ENCODE measurements at places on chromosomes 11 and 22.

DNA sequence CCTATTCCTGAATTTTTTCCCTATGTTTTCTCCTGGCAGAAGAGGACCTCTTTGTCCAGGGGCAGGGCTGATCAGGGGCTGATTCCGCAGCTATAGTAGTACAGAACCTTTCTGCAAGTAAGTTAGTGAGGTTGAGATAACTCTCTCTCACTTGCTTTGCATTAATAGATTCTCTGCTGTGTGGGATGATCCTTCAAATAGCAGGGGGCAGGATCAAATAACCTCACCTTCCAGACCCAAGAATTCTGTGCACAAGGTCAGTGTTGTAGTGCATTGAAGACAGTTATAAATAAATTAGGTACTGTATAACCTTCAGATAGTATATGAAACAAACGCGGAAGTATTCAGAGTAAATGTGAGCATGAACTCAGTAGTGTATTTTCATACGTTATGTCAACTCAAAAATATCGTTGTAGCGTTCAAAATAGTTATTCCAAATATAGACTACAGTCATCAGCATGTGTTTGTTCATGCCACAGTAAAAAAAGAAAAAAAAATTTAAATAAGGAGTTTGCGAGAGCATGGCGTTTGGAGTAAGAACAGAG is 278 bp downstream of the MMP26 start:
- DNase-seq, result no peak

- DNase-seq, result no peak
These were observed 1.5 kb upstream of the PHRF1 start for GRCh38 chr11:574632-575312.

DNA sequence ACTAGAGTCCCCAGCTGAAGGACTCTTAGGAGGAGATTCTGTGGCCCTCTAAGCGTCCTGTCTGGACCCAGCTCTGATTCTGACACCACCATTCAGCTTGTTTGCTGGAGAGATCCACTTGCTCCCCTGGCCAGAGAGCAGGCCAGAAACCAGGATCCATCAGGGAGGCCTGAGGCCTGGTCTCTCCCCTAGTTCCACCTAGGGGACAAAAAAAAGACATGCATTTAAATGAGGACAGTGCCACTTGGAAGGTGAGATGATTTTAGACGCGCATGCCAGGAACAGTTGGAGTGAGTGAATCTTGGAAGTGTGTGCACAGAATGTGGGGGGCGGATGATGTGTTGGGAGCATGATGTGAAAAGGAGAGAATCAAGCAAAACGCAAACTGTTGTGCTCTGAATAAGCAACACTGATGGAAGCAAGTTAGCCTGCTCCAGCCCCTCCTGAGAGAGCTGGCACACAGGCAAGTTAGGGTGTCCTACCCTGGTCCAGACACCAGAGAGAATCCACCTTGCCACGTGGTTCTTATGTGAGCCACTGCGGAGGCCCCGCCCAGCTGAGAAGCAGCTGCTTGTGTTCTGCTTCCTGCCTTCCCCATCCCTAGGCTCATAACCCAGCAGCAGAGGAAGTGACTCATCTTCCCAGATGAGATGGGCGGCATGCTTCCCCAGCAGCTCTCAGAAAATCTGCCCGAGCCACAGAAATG is 8.0 kb upstream of the SLCO2B1 start:
- peak; percentile 71 for DNase-seq

DNA sequence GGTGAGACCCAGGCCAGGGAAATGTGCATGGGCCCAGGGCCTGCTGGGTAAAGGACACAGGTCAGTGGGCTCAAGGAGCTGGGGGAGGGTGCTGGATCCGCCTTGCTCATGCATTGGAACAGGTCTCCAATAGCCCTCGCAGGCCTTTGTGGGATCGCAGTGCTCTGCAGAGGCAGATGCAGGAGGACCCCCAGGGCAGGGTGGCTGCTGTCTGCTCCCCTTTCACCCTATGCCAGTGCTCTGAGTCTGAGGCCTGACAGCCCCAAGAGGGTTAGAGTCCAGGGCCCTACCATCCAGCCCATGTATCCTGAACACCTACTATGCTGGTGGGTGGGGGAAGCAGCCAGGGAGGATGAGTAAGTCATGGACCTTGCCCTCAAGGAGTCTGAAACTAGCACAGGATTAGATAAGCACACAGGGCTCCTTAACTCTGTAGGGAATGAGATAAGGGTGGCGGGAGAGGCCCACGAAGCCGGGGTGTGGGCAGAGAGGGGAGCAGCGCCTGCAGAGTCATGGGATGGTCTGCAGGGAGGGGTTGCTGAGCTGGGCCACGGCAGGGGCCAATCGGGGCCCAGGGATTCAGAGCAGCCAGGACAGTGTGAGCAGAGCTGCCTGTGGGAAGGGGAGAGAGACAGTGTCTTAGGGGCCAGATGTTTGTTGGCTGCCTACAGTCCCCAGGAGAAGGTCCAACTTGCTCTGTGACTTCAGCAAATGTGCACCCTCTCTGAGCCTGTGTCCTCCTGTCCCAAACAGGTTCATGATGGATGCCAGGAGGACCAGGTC is 10.5 kb upstream of the EHD1 start:
- DNase-seq, result no peak

DNA sequence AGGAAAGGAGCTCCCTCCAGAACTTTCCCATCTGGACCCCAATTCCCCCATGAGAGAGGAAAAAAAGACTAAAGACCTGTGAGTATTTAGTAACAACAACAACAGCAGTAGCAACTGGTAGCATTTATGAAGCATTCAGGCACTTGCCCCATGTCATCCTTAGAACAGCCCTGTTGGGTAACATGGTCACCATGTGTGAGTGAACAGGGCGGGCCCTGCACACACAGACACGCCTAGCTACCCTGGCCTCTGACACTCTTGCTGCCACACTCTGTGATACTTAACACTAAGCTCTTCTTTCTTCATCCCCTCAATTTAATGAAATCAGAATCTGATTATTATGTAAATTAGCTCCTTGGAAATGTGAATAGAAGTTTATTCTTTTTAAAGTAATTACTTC is 26.1 kb upstream of the SLC25A18 start:
- DNase-seq, result no peak

- DNase-seq, result no peak
These were observed 493.5 kb downstream of the DLG2 start for GRCh38 chr11:85133636-85134035.

DNA sequence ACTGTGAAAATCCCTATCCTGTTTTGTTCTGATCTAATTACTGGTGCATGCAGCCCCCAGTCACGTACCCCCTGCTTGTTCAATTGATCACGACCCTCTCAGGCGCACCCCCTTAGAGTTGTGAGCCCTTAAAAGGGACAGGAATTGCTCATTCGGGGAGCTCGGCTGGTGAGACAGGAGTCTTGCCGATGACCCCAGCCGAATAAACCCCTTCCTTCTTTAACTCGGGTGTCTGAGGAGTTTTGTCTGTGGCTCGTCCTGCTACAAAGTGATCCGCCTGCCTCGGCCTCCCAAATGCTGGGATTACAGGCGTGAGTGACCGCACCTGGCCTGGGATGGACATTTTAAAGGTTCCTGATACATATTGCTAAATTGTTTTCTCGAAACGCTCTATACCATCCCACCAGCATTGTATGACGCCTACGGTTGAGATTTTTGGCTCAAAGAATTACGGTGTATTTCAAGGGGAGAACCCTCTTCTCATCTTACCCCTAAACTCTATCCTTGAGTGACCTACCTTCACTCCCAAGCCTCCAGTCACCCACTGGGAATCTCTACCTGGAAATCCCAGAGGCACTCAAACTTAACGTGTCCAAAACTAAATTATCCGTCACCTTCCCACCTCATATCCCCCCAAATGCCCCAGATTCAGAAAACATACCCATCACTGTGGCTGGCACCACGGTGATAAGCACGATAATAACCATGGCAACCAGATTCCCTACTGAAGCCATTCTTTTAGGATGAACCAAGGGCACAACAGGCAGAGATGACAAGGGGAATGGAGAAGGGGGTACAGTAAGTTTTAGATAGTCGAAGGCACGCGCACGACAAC is 789 bp upstream of the POLA2 start:
- no peak for DNase-seq

DNA sequence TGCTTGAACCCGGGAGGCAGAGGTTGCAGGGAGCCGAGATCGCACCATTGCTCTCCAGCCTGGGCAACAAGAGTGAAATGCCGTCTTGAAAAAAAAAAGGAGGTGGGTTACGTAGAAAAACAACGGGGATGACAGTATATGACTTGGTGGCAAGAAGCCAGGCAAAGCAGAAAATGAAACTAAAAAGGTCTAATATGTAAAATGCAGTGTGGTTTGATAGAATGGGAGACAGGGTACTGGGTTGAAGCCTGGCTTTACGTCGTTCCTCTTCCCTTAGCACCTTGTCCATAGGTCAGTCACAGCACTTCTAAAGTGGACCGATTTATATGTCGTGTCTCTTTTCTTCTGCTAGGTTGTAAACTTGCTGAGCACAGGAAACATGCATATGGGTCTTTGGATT is 274.9 kb upstream of the ZC3H12C start:
- no peak for DNase-seq

- no peak for DNase-seq
These were observed 39.1 kb downstream of the CASP12 start for GRCh38 chr11:104858882-104859775.

DNA sequence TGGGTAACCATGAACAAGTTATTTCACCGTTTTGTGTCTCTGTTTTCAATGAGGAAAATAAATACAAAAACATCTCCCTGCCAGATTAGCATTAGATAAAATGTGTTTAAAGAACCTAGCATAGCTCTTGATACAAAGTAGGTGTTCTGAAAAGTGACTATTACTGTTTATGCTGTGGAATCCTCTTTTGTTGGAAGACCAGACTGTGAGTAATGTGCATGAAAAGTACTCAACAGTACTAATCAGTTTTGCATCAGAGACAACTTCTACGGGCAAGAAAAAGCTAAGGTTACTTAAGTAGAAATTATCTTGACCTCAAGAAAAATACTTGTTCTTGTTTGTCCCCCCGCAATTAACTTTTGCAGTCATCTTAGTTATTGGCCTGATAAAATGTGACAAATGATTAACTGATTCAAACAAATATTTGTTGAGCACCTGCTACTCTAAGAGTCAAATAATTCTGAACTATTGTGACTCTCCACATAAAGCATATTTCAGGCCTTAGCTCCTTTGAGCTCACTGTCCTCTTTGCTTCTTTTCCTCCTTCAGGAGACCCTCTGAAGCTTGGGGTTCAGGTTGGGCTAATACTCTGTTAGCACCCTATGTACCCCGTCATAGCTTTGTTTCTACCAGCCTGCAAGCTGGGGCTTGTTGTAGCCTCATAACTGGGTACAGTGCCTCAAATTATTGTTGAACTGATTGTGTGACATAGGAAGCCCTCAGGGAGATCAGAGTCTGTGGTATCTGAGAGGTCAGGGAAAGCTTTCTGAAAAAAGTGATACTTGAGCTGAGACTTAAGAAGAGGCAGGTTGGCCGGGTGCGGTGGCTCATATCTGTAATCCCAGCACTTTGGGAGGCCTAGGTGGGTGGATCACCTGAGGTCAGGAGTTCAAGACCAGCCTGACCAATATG is 24.5 kb downstream of the DIXDC1 start:
- no peak for DNase-seq

- DNase-seq, result no peak
These were observed 41.6 kb upstream of the FAM181B start for GRCh38 chr11:82775218-82775617.

DNA sequence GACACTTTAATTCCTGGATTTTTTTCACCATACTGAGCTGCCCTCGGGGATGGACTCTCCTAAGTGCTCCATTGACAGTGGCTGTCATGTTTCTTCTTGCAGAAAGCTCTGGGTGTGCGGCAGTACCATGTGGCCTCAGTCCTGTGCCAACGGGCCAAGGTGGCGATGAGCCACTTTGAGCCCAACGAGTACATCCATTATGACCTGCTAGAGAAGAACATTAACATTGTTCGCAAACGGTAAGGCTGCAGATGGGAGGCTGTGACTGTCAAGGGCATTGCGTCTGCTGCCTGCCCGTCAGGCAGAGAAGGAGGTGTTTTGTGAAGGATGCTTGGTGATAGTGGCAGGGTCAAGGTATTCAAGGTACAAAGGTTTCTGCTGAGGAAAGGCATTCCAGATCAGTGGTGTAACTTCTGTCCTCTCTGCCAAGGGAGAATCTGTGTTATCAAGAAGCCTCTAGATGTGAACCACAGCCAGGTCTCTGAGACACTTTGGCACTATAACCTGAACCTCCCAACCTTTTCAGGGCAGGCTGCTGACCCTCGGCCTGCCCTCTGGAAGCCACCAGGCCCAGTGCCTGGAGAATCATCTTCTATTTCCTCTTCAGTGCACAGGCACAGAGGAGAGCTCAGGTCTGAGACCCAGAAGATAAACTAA is 30.8 kb downstream of the ACO2 start:
- no peak for DNase-seq

GRCh38 chr11:33730716-33731115 is 5.5 kb downstream of the CD59 start:
- no peak for DNase-seq

DNA sequence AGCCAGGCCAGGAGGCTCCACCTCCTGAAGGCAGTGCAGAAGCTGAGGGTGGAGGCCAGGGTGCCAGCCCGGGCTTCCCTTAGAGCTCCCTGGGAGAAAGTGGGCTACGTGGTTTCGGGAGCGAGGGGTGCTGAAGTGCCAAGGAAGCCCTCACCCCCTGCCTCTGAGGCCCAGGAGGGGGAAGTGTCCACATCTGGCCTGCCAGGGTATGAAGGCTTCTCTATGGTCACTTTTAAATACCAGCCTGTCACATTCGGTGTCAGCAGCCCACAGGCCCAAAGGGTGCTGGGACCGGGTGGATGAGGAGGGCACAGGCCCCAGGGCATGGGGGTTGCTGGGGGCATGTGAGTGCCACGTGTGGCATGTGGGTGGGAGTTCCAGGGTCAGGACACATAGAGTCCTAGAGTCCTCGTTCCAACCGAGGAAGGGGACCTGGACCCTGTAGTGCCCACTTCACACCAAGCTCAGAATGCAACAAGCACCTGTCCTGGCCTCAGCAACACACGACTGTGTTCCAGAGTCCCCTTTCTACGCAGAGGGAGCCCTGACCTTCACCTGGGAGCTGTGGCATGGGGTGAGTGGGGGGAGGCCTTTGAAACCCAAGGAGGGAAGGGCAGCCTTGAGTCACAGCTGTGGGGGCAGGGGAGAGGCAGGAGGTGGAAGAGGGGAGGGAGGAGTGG is 1.7 kb downstream of the SHISA8 start:
- DNase-seq, result peak; percentile 43

- DNase-seq, result no peak
These were observed 97.5 kb upstream of the ANO3 start for GRCh38 chr11:26234451-26234850.

GRCh38 chr11:70948855-70949531 is 303.4 kb downstream of the SHANK2 start:
- no peak for DNase-seq

GRCh38 chr22:48944751-48945620 is 882.7 kb downstream of the BRD1 start:
- DNase-seq, result no peak

- DNase-seq, result no peak
These were observed 8.2 kb downstream of the MMP8 start for GRCh38 chr11:102716527-102716926.

GRCh38 chr11:79285756-79286155 is 155.1 kb downstream of the TENM4 start:
- no peak for DNase-seq
